ENCODE measurements at places on chromosomes 7 and 10.

GRCh38 chr7:44695756-44696155 is 52.9 kb upstream of the ZMIZ2 start:
- no peak for DNase-seq

DNA sequence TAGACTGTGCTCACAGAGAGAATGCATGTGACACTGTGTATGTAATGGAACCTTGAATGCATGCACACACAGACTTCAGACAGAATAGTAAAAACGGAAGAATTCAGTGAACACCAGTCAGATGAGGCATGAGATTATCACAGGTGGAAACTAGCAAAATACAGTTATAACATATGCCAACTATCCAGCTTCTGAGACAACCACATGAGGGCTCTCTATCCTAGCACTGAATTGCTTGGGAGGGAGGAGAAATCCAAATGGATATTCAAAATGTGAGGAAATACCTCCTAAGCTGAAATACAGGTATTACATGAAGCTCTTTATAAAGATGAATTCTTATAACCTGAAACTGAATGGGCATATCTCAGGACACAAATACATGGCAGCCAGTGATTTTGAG is 30.6 kb downstream of the GARS1 start:
- DNase-seq = no peak

GRCh38 chr10:122468307-122468925 is 7.1 kb downstream of the HTRA1 start:
- DNase-seq = no peak

GRCh38 chr10:80204677-80205476 is 460 bp downstream of the ANXA11 start:
- DNase-seq = no peak

DNA sequence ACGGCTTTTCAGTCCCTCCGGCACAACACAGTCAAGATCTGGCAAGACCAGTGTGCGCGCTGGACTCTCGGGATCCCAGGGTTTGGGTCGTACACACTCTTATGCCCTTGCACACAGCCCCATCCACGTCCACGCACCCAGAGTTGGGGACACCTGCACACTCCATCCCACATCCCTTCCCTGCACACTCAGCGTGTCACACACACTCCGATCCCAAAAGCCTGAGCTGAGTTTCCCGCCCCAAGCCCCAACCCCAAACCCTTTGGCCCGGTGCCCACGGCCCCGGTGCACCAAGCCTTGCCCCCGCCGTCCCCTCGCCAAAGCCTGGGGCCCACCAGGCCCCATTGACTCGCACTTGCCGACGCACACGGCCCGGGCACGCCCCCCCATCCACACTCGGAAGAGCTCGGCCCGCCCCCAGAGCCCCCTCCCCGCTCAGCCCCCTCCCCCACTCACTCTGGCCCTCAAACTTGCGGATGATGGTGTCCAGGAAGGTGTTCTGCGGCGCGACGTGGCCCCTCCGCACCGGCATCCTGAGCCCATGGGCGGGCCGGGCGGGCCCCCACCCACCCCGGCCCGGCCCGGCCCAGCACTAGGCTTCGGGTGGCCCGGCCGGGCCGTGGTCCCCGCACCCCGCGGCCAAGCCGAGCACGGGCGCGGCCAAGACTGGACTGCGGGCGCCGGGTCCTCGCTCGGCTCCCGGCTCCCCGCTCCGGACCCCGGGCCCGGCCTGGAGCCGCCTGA is 567 bp downstream of the KCNH2 start:
- DNase-seq = no peak

Data from glutamatergic neuron (in vitro differentiated cells).